ENCODE measurements at places on chromosomes 6 and 20.

DNA sequence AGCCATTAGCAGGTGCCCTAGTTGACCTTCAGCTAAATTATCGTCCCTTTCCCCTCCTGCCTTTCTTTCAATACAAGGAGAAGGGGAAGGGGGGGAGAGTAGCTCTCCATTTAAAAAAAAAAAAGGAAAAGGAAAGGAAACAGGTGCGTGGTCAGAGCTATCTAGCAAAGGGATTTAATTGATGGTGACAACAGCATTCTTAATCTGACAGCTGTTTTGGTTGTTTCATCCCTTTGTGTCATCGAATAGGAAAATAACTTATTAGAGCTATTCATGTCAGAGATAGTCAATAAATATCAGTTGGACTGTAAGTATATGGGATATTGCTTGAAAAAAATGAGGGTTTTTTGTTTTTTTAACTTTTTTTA lies 195.2 kb upstream of the SASH1 start:
- no peak for DNase-seq

GRCh38 chr6:138647006-138647405 lies 126.6 kb upstream of the CCDC28A start:
- DNase-seq, result no peak

DNA sequence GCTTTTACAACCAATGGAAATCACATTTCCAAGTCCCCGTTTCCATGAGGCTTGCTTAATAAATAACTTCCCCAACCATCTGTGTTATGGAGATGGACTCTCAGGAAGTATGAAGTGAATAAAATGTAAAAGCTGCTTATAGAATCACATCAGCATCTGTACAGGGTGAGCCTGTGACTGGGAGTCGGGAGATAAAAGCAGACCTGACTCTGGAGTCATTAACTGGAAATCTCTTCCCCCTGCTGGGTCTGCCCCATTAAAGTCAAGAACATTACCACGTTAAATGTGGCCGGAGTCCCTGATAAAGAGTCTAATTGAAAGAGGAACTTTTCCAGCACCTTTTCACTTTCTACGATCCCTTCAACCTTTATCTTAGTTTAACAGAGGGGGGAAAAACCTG lies 368.5 kb downstream of the DOK5 start:
- no peak for DNase-seq

DNA sequence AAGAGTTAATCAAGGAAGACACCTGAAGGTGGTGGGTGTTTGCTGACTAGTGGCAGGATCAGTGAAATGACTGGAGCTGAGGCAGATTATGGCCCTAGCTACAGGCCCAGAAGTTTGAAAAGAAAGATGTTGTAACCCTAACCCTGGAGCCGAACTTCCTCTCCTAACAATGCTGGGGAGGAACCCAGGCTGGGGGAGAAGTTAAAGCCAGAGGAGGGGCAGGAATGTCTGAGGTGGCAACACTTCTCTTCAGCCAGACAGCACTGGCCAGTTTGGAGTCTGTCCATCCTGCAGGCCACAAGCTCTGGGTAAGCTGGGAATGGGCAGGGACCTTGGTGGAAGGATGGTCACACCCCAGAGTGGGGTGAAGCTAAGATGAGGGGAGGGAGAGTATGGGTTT lies at the start of gene LST1:
LST1 (plus strand) TSS at position 270 of the 400 bp plus-strand sequence. CDS start 1,023 bp downstream, outside the sequence.
- no peak for DNase-seq

GRCh38 chr6:121733234-121733633 lies 297.8 kb downstream of the GJA1 start:
- no peak for DNase-seq

GRCh38 chr20:44717986-44718385 lies 2.8 kb downstream of the CCN5 start:
- peak; percentile 20 for DNase-seq

DNA sequence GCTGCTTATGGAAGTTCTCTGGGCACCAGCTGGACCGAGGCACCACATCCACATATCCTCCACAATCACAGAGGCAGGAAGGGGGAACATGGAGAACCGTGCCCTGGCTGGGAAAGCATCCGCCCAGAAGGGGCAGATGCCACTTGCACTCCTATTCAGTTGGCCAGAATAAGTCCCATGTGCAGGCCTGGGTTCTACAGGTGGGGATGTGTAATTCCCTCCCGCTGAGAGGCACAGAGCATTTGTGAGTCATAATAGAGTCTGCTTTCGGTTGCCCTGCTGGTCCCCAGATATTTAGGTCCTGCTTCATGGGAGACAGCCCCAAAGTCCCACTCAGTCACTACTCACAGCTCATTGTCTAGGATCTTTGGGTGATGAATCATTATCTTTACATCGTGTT lies 104.0 kb downstream of the PHACTR3 start:
- DNase-seq, result no peak

- DNase-seq, result no peak
These were observed 26.5 kb downstream of the CD109 start for GRCh38 chr6:73722318-73723060.

GRCh38 chr6:161496941-161497340 lies 223.1 kb upstream of the AGPAT4 start:
- no peak for DNase-seq

DNA sequence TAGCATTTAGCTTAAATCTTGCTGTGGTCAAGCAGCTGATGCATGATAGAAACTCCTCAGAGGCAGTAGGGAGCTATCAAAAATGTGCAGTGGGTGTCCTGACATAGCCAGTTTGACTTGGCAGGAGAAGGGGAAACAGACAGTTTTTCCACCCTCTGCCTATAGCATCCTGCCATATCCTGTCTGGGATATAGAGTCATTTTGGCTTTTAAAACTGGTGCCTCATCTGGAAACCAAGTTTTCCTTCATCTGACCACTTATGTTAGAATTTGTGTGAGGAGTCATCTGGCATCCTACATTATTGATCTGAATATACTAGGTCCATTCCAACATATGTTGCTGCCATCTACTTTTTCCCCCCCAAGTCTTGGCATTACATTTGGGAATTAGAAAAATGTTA lies 284.1 kb downstream of the CD109 start:
- DNase-seq, result no peak

DNA sequence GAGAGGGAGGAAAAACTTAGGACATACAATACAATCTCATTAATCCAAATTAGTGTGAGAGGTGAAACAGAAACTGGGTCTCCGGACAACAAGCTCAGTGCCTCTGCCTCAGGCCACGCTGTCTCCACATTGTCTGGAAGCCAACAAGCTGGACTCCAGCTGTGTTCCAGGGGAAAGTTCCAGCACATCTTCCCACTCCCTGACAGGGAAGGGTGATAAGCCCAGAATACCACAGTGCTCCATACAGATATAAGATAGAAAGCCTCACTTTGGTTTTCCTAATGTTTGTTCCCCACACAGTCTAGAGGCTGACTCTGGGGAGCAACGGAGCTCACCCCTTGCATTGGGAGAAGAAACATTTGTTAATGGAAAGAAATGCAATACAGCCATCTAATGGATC lies 117.1 kb upstream of the SPTLC3 start:
- no peak for DNase-seq

GRCh38 chr6:52577778-52578463 lies 1.1 kb upstream of the TRAM2 start:
- DNase-seq, result no peak

DNA sequence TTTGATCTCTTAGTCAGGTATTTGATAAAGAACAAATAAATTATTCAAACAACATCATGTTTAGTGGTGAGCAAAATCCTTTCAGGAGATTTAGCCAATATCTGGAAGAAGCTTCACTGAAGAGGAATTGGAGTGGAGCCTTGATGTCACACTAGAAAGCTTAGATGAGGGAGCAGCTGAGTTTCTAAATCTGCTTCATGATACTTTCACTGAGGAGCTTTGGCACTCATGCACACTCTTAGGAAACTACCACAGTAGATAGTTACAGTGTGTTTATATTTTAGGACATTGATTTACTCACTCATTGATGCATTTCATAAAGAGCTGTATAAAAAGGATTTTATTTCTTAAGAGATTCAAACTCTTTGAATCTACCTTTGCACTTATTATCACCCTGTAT lies 366.2 kb upstream of the BTBD3 start:
- DNase-seq, result no peak

DNA sequence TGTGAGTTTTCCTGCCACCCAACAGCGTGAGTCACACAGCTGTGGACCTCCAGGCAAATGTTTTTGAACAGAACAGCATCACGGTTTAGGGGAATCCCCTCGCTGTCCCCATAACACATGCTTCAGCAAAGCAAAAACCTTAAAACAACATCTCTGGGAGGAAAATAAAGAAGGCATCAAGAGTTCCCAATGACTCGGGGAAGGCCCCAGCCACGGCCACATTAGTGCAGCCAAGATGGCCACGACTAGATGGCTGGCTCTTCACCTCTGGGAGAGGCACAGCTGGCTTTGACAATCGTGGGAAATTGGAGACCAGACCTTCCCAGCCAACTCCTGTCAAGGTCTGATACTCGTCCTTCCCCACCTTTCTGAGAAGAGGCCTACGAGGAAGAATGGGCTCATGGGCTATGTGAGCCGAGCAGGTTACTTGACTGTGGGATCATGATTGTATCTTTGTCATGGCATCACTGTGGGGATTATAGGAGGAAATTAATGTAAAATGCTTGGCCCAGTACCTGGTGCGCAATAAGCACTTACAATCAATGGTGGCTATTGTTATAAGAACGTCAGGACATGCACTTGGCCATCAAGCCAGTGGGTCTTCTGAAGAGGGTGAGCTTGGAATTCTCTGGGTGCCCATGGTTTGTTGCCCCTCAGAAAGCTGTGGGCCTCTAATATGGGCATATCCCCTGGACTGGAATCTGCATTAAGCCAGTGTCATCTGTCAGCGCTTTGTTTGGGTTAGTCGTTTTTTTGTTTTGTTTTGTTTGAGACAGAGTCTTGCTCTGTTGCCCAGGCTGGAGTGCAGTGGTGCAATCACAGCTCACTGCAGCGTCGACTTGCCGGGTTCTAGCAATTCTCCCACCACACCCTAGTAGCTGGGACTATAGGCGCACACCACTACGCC lies 43.6 kb downstream of the FGD2 start:
- DNase-seq, result no peak

DNA sequence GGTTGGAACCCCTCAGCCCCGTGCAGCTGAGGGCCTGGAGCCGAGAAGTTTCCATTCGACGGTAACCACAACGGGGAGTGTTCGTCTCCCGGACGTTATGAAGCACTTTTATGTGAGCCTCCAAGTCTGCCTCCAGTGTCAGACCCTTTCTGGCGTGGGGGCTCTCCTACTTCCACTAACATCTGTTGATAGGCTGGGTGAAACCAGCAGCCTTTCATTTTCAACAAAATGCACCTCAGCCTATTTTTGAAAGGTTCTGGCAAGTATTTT lies 257.4 kb downstream of the THBS2 start:
- DNase-seq, result no peak

DNA sequence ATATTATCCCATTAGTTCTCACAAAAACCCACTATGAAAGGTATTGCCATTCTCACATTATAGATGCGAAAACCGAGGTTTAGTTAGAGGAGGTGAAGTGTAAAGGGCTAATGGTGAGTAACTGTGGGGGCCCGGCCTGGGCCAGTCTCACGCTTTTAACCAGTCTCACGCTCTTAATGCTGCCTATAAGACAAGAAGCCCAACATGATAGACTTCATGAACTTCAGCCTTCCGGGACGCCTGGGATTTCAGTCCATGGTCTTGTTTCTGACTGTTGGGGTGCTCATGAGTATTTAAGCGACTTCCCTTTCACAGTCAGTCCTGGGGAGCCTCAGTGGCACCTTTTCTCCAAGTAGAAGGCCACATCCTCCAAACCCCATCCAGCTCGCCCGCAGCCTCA lies 31.7 kb downstream of the AGPAT4 start:
- DNase-seq, result no peak

- no peak for DNase-seq
These were observed 13.4 kb upstream of the GMNN start for GRCh38 chr6:24761193-24761835.

GRCh38 chr6:24883618-24884017 lies 52.1 kb downstream of the RIPOR2 start:
- DNase-seq, result no peak

GRCh38 chr6:16337295-16337975 lies 99.0 kb downstream of the GMPR start:
- DNase-seq, result no peak

- DNase-seq, result peak; percentile 9
These were observed 103.3 kb downstream of the TNFAIP3 start for GRCh38 chr6:137970368-137970767.

DNA sequence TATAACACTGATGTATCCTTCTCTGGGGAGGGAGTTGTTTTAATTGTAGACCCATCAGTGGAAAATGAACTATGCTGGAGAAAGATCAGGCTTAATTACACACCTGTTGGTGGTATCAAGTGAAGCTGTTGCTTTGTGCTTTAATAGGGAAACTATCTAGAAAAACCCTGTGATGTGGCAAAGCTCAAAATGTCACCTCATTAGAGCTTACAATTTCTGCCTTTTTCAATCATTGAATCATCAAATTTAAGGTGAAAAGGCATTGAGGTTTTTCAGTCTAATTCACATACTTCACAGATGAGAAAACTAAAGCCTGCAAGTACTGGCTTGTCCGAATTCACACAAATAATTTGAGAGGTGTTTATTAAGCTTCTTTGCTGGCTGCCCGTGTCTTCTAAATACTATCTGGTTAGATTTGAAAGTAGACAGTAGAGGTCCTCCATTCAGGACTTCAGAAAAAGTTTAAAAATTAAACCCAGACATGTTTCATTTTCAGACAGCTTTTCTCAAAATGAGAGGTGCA lies 143.3 kb upstream of the MAP3K7 start:
- DNase-seq, result no peak

DNA sequence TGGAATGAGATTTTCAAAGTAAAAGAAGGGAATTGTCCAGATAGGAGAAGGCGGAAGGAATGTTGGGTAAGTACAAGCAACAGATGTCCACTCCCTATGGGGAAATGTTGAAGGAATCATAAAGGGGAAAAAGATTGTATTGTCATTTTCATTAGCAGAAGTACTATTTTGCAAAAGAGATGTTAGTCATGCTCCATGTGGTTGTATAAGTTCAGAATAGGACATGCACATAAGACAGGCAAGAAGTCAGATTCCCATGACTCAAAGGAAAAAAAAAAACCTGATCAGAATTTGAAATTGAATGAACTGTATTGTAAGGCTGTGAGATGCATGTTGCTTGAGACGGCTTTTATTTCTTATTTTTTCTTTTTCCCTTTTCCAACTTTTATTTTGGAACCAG lies 36.8 kb downstream of the GRM1 start:
- DNase-seq, result no peak

Measured in endothelial cell (in vitro differentiated cells).